ENCODE measurements at places on chromosomes 3 and 15.

- DNase-seq: no peak
Measured at GRCh38 chr15:71218272-71218805, 103.1 kb downstream of the THSD4 start.

DNA sequence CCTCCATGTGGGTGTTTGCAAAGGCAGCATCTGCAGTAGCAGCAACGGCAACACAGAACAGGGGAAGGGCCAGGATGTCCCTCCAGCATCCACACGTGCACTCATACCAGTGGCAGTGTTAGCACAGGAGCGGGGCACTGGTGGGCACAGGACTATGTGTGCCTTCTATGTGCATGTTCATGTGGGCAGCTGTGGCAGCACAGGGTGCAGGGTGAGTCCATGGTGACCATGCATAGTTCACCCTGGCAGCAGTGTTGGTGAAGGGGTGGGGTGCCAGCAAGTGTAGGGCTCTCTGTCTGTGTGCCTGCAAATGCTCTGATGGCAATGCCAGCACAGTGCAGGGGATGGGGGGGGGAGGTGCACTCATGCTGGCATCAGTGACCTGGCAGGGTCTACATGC, 222.1 kb upstream of the SOX14 start:
- DNase-seq: no peak

- DNase-seq: no peak
Measured at GRCh38 chr15:31483053-31483985, 156.7 kb downstream of the KLF13 start.

GRCh38 chr3:46926039-46926438, 48.5 kb downstream of the PTH1R start:
- no peak for DNase-seq

DNA sequence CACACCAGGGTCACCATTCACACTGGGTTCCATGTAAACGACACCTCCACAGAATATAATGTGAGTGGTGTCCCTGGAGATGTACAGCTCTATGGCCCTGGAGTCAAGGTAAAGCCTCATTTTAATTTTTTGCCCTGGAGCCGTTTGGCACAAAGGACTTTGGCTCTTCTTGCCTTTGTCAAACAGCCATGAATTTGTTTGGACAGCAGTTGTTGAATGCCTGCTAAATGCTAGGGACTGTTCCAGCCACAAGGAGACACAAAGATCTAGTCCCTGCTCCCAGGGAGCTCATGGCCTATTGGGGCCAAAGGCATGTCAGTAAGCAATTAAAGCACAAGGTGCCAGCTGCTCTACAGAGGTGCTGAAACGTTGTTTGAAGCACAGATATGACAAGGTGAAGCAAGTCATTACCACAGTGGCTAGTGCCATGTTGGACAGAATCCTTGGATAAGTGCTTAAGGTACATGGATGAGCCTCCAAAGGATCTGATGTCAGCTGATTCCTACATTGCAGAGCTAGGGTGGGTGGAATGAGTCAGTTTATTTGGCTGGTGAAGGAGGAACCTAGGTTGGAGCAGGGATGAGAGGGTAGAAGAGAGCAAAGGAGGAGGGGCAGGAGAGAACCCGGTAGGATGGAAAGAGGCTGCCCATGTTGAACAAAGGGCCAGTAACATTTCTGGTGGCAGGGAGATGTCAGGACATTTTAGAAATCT, 171.9 kb upstream of the CTDSPL start:
- DNase-seq: no peak

- DNase-seq: peak; percentile 0
Measured at GRCh38 chr3:45387636-45388348, 584 bp upstream of the LARS2 start.

- no peak for DNase-seq
Measured at GRCh38 chr15:34490417-34491193, 53.0 kb upstream of the GOLGA8A start.

DNA sequence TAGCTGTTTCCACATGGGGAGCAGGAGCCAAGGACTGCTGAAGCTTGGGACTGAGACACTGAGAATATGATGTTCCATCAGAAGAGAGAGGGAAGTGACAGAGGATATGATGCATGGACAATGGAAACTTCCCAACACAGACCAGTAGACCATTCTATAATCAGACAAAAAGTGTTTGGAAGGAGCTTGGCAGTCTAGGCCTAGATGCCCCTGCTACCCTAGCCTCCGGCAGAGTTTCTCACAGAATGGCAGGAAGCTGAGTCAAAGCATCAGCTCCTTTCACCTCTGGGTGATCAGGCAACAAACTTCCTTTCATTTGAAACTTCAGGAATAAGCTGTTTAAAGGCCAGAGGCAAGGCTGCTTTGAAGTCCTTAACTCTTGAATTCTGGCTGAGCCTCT, 222.0 kb downstream of the NEK10 start:
- no peak for DNase-seq

GRCh38 chr3:217099-217813, 20.7 kb downstream of the CHL1 start:
- DNase-seq: no peak

GRCh38 chr3:153096731-153097131, 65.3 kb upstream of the RAP2B start:
- DNase-seq: no peak

GRCh38 chr15:74339371-74339770, 28.1 kb downstream of the CYP11A1 start:
- no peak for DNase-seq

GRCh38 chr15:60444289-60444912, 34.5 kb downstream of the ICE2 start:
- no peak for DNase-seq

- no peak for DNase-seq
Measured at GRCh38 chr3:160129459-160130061, 95.7 kb upstream of the C3orf80 start.
